HuH-7.5 (cell line): ENCODE measurements at places on chromosomes 6 and 20.

DNA sequence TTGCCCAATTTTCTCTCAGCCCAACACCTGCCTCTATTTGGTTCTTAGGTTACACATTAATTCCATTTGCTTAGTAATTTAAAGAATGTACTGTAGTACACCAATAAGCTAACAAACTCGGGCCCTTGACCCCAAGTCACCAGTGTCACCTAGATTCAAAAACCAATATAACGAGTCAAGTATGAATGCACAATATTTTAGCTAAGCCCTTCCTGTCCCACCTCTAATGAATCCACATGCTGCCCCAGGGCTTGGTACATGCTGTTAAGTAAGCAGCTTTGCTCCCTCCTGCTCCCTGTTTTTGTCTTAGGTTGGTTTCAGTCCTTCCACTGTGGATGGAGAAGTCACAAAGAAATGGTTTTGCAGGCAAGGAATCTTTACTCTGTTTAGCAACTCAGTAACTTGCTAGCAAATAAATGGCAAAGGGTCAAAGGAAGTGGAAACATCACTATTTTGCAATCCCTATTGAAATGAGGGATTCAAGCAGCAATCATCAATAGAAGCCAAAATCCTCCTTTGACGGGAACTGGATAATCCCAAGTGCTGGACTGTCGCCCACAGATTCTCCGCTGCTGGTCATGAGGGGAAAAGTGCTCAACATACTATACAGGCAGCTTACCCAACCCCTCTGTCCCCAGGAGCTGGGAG, 5.0 kb upstream of the MPC1 start:
- no peak for DNase-seq

DNA sequence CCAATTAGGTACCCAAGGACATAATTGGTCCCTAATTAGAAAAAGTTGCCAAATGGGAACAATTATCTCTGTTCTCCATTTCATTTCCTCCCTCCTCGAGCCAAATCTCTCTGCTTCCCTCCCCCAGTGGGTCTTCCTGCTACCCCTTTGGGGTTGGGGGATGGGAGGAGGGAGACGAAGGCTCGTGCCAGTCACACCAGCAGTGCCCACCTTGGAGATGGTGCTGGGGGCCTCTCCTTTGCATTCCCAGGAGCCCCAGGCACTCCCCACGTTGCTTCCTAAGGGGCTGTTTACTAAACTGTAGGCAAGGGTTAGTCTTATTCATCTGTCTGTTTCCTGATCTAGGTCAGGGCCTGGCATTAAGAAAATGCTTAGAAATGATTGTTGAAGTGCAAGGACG, 33.1 kb downstream of the MDFI start:
- DNase-seq, result no peak

GRCh38 chr20:61956396-61957342, 109.0 kb downstream of the TAF4 start:
- DNase-seq, result no peak

DNA sequence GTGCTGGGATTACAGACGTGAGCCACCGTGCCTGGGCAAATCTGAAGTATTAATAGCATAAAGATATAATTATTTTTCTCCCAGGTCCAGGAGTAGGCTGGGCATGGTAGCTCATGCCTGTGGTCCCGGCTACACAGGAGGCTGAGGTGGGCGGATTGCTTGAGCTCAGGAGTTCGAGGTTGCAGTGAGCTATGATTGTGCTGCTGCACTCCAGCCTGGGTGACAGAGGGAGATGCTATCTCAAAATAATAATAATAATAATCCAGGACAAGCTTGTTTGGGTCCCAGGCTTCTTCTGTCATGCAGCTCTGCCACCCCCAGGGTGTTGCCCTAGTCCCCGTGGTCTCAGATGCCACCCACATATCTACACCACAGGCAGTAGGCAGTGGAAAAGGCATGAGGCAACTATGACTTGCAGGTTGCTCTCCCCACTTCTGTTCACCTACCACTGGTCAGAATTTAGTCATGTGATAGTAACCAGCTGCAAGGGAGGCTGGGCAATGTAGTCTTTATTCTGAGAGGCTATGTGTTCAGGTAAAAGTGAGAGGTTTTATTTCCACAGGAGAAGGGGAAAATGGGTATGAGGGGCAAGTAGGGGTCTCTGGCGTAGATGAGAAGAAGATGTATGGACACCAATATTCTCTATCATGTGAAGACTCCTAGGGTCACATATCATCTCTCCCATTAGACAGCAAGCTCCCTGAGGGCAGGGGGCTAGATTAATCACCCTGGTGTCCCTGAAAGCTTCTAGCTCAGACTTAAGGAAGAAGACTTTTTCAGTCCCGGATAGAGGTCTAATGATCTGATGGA, 25.7 kb downstream of the TCF15 start:
- DNase-seq, result no peak

GRCh38 chr6:158481690-158482473, 78.0 kb upstream of the TMEM181 start:
- DNase-seq, result no peak

DNA sequence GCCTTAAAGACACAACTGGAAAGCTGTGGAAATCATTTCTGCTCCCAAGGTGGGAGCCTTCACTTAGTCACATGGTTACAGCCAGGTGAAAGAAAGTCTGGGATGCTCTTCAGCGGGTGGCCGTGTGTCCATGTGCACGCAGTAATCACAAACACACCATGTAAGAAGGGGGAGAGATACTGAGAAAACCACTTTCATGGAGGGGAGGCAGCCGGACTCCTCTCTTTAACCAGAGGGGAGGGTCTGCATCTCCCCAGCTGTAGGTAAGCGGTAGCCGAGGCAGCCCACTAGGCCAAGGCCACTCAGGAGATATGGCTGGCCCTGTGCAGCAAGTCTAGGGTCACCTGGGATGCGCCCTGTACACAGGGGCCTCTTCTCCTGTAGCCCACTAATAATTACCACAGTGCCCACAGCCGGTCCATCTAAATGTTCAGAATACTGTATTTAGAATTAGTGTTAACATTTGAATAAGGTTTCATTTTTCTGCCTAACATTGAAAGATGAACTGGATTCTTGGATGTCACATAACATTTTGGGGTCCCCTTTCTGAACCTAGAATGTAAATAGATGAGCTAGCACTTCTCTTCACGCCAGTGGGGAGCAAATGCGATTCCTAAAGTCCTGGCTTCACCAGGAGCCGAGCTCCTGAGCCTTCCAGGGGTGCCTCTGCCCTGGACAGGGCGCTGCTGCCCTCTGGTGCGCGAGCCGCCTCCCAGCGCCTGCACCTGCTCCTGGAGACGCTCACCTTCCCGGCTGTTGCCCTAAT, 15.9 kb downstream of the GPR31 start:
- DNase-seq, result peak; percentile 86

GRCh38 chr6:93013054-93013453, 406.3 kb downstream of the EPHA7 start:
- DNase-seq, result no peak

GRCh38 chr6:160160450-160160849, 38.8 kb downstream of the SLC22A1 start:
- DNase-seq, result no peak

- no peak for DNase-seq
These were observed 54.7 kb downstream of the RRBP1 start for GRCh38 chr20:17627101-17627955.

DNA sequence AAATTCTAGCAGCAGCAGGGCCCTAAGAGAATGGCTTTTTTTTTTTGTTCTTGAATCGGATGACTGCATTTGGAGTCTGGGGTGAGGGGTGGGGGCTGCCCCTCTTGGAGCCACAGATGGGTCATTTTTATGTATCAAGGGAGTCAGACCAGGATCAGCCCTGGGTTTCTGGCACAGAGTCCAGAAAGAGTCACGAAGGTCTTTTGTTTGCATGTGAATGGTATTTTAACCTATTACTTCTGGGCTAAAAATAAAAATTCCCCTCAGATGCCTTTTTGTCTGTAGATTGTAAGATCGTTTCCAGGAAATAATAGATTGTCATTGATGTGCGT, 72.5 kb downstream of the PHACTR3 start:
- no peak for DNase-seq

GRCh38 chr6:93962566-93962965, 543.2 kb upstream of the EPHA7 start:
- DNase-seq, result no peak

GRCh38 chr20:3846740-3847428, at the start of gene MAVS:
MAVS (plus strand) TSS chr20:3846834; CDS start chr20:3854625, 7,791 bp downstream.
- peak; percentile 93 for DNase-seq

- DNase-seq, result no peak
These were observed 163.0 kb downstream of the SLC24A3 start for GRCh38 chr20:19375395-19375794.

- no peak for DNase-seq
These were observed 39.2 kb downstream of the SRC start for GRCh38 chr20:37385176-37385575.

GRCh38 chr6:166511316-166511715, 75.2 kb downstream of the RAMACL start:
- DNase-seq, result no peak

GRCh38 chr6:82084324-82084920, 163.1 kb downstream of the IBTK start:
- no peak for DNase-seq

- no peak for DNase-seq
These were observed 10.0 kb upstream of the RIPOR3 start for GRCh38 chr20:50701041-50701963.

GRCh38 chr20:62052842-62053464, 12.7 kb downstream of the TAF4 start:
- no peak for DNase-seq

DNA sequence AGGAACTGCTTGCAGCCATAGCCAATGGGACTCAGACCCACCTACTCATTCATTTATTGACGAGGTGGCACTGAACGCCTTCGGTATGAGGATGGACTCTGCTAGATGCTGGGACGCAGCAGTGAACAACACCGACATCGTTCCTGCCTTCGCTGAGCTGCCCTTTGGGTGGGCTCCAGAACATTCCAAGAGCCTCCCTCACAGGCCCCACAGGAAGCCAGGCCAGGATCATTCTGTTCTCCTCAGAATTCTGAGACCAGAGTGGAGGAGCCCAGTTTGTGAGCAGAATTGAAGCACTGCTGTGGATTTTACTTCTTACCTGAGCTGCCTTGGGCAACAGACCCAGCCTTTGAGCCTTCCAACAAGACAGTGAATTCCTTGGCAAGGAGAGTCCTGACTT, 82.1 kb downstream of the KCNB1 start:
- no peak for DNase-seq

DNA sequence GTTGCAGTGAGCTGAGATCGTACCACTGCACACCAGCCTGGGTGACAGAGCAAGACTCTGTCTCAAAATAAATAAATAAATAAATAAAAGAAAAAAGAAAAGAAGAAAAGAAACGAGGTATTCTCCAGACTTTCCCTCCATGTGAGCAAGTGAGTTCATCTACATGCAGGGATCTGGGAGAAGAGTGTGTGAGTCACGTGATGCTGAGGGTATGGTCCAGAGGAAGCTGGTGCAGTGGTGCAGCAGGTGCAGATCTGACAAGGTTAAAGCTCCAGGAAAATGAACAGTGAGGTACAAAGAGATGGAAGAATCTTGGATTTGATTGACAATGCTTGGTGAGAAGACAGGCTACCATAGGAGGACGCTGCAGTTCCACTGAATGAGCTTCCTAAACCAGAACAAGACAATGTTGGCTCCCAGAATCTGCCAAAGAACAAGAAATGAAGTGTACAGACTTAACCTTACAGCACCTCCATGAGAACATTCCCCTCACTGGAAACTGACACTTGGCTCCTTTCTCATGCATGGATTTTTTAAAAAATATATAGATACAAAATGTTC, 79.5 kb upstream of the BTBD3 start:
- no peak for DNase-seq

- DNase-seq, result no peak
These were observed 41.3 kb upstream of the HFE start for GRCh38 chr6:26045928-26046368.

- no peak for DNase-seq
These were observed 155.9 kb upstream of the POU3F2 start for GRCh38 chr6:98678481-98678880.

DNA sequence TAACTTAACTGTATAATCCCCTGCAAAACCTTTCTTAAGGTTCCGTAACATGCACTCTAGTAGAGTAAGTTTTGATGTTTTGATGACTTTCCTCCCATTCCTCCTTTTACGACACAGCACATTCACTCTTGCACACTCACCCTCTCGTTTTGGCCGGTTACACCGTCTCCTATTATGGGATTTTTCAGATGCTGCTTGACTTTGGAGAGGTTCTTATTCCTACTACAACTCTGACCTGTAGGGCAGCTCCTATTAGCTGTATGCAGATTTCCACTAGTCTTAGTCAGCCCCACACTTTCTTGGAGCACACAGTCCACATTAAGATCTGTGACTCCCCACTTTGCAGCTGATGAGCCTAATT, 223.7 kb upstream of the SYNCRIP start:
- no peak for DNase-seq

- no peak for DNase-seq
These were observed 376.7 kb downstream of the THBS2 start for GRCh38 chr6:168876956-168877355.

GRCh38 chr20:59159493-59160376, 3.9 kb upstream of the ZNF831 start:
- DNase-seq, result no peak

DNA sequence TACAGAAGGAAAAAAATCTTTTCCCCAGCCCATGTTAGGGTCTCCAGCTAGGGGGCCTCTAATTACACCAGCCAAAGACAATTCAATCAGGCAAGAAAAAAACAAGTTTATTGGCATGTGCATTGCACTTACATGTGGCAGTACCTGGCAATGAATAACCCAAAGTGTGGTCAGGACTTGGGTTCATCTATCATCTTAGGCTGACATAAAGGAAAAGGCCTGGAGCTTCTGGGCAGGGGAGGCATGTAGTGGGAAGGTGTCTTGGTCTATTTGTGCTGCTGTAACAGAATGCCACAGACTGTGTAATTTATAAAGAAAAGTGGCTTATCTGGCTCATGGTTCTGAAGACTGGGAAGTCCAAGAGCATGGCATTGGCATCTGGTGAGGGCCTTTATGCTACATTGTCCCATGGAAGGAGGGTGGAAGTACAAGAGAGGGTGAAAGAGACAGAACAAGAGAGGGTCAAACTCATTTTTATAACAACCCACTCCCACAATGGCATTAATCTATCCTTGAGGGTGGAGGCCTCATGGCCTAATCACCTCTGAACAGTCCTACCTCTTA, 4.4 kb upstream of the PYGB start:
- DNase-seq, result no peak

DNA sequence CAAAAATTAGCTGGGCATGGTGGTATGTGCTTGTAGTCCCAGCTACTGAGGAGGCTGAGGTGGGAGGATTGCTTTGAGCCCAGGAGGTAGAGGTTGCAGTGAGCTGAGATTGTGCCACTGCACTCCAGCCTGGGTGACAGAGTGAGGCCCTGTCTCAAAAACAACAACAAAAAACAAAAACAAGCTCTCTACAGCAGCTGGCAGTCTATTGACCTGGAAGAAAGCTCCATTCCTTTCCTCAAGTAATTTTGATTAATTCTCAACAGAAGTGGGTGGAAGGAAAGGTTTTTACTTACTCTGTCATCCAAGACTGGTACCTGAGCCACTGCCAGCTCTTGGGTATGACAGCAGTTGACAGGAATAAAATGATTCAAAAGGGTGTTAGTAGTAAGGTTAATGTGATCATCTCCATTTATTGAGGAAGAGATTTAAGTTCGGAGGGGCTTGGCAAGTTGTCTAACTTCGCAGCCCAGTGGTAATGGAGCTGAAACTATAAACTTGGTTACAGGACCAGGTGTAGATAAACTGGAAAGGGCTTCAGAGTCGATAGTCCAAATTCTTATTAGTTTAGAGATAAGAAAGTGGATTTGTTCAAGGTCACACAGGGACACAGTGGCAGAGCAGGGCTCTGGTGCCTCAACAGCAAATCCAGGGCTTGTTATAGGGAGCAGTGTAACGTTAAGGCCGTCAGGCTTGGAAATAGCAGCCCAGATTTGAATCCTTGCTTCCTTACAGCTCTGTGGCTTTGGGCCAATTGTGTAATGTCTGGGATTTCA, 14.8 kb downstream of the SRSF3 start:
- DNase-seq, result no peak
